ENCODE measurements at places on chromosomes 11 and 22.

GRCh38 chr11:122435540-122436187 lies 219.9 kb upstream of the UBASH3B start:
- DNase-seq, result no peak

DNA sequence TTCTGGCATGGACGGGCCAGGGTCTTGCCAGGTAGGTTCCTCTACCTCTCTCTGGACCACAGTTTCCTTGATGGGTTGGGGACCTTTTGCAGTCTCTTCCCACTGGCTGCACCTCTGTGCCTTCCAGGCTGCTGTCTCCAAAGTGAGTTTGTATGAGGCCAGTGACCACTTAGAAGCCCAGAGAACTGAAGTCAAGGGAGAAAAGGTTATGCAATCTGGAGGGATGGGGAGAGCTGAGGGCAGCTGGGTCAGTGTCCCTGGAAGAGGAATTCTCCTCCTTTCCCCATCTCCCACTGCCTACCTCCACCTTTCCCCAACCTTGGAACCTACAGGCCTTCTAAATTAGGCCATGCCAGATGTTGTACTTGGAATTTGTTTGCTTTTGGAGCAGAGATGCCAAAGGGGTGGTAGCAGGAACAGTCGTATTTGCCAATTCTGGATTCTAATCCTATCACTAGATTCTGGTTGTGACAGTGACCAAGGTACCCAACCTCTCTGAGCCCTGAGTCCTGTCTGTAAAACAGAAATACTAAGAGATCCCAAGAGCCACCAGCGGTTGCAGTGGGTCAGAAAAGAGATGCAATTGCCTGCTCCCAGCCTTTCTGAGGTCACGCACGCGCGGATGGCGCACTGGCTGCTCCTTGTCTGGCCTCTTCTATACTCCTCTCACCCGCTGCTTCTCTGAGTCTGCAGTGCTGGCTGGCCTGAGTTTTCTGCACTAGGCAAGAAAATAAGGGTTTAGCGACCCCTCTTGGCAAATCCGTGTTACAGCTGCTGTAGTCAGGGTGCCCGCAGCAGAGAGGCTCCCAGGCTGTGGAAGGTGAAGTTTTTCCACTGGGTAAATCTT lies 10.7 kb upstream of the ACCSL start:
- DNase-seq, result no peak

- no peak for DNase-seq
Measured at GRCh38 chr11:134468796-134469195, 56.8 kb upstream of the B3GAT1 start.

DNA sequence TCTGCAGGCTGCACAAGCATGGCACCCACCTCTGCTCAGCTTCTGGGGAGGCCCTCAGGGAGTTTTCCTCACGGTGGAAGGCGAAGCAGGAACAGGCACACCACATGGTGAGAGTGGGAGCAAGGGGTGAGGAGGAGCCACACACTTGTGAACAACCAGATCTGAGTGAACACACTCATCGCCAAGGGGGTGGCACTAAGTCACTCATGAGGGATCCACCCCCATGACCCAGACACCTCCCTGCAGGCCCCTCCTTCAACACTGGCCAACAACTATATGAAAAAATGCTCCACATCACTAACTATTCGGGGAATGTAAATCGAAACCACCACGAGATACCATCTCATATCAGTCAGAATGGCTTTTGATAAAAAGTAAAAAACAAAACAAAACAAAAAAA lies 722 bp upstream of the KRTAP5-2 start:
- DNase-seq, result no peak

- no peak for DNase-seq
Measured at GRCh38 chr11:22780952-22781593, 48.5 kb downstream of the SVIP start.

DNA sequence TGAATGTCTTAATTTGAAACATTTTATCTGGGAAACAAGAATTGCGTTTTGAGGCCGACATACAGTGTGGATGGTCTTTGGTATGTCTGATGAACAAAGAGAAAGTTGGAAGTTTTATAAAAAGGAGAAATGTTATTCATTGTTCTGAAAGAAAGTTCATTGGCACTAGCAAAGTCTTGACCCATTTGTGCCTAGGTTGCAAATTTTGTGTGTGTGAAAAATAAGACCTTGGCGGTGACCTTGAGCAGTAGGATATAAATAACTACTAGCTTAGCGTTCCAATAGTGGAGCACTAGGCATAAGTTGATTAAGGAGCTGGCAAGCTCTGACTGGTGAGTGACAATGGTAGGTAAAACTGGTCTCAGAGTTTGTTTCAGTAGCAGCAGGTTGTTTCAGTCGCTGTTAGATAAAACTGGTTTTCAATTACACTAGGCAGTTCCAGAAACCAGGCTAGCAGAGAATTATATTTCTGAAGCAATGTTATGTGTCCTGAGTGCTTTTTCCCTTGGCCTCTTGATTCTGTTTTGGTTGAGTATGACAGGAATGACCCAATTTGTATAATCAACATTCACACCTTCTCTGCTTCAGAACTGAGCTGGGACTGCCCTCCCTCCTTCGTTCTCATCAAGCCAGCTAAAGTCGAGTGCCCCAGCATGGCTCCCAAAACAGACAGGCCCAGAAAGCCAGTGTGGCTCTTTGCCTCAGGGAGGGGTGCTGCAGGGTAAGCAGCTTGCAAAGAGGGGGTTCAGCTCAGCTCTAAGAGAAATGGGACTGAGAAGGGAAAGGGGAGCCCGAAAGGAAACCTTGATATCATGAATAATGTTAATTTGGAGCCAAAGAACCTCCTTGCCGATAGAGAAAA lies 85.7 kb downstream of the NTM start:
- DNase-seq, result no peak

All from activated naive CD4-positive, alpha-beta T cell (primary cell).